ENCODE measurements at places on chromosomes 2 and 18. TPM values are rescaled to one million over a fixed set of nuclear protein-coding genes. Genes with fewer than 3 reads are reported as not detected.

DNA sequence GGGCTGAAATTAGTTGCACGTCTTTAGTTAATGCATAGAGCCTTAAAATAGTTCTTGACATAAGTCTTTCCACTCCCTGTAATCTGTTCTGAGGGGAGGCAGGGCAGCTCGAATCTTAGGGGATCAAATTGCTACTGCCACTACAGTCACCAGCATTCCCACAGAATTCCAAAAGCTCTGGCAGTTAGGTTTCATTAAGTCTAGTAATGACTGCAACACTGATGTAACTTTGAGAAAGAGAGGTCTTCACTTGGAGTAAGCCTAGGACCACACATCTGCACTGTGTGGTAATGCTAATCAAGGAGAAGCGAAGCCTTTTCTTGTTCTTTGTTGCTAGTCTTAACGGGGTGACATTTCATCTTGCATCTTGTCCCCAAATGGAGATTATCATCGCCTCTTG is 19.3 kb upstream of the NCK2 start:
- H3K36me3 ChIP-seq: no peaks in the 10 kb centered on the region
- H3K27ac ChIP-seq: no peak overlapping the region
- no peak overlapping the region for H3K4me3 ChIP-seq
- H3K27me3 ChIP-seq: no peaks in the 10 kb centered on the region
- H3K4me1 ChIP-seq: no peaks in the 10 kb centered on the region
- no peak for DNase-seq

- no peaks in the 10 kb centered on the region for H3K27me3 ChIP-seq
- no peaks in the 10 kb centered on the region for H3K36me3 ChIP-seq
- H3K4me1 ChIP-seq: no peaks in the 10 kb centered on the region
- H3K4me3 ChIP-seq: no peak overlapping the region
- H3K27ac ChIP-seq: no peak overlapping the region
Measured at GRCh38 chr2:19676770-19677169, 225.0 kb downstream of the TTC32 start.

- no peak overlapping the region for H3K27ac ChIP-seq
- DNase-seq: no peak
- peaks cover 2% of the 10 kb centered on the region for H3K36me3 ChIP-seq
- no peak overlapping the region for H3K4me3 ChIP-seq
Measured at GRCh38 chr2:174666312-174666711, 68.7 kb upstream of the WIPF1 start.

GRCh38 chr2:71190656-71191569 is 36.0 kb downstream of the PAIP2B start:
- peak; percentile 7 for DNase-seq
- no peaks in the 10 kb centered on the region for H3K36me3 ChIP-seq
- no peaks in the 10 kb centered on the region for H3K27me3 ChIP-seq

- peak overlapping the region; percentile 62 for H3K27ac ChIP-seq
- H3K4me1 ChIP-seq: peaks cover 6% of the 10 kb centered on the region
Measured at GRCh38 chr2:171210864-171211431, 50.3 kb upstream of the TLK1 start.

GRCh38 chr2:45804987-45805755 is 153.7 kb downstream of the PRKCE start:
- H3K27ac ChIP-seq: no peak overlapping the region
- H3K4me3 ChIP-seq: no peak overlapping the region
- H3K4me1 ChIP-seq: no peaks in the 10 kb centered on the region
- DNase-seq: no peak
- no peaks in the 10 kb centered on the region for H3K36me3 ChIP-seq
- H3K27me3 ChIP-seq: no peaks in the 10 kb centered on the region

- no peak overlapping the region for H3K27ac ChIP-seq
- no peaks in the 10 kb centered on the region for H3K27me3 ChIP-seq
- DNase-seq: no peak
- no peaks in the 10 kb centered on the region for H3K36me3 ChIP-seq
- H3K4me1 ChIP-seq: no peaks in the 10 kb centered on the region
Measured at GRCh38 chr2:126368758-126369157, 287.2 kb upstream of the GYPC start.

Gene PCARE
- total RNA-seq: not detected

Gene GAD1
- total RNA-seq: not detected

Gene ITGAV
- total RNA-seq: 10.7 TPM

All from natural killer cell (primary cell).